ENCODE measurements at places on chromosomes 7 and 10.

- DNase-seq, result no peak
Measured at GRCh38 chr7:108294595-108294994, 161.6 kb downstream of the NRCAM start.

- no peak for DNase-seq
Measured at GRCh38 chr7:20954711-20955619, 168.3 kb upstream of the SP8 start.

GRCh38 chr7:68420342-68421192, 1177.7 kb upstream of the AUTS2 start:
- no peak for DNase-seq

GRCh38 chr10:71623098-71623985, 96.2 kb downstream of the C10orf105 start:
- DNase-seq, result peak; percentile 24

GRCh38 chr10:26334932-26335573, 103.1 kb upstream of the APBB1IP start:
- peak; percentile 3 for DNase-seq

DNA sequence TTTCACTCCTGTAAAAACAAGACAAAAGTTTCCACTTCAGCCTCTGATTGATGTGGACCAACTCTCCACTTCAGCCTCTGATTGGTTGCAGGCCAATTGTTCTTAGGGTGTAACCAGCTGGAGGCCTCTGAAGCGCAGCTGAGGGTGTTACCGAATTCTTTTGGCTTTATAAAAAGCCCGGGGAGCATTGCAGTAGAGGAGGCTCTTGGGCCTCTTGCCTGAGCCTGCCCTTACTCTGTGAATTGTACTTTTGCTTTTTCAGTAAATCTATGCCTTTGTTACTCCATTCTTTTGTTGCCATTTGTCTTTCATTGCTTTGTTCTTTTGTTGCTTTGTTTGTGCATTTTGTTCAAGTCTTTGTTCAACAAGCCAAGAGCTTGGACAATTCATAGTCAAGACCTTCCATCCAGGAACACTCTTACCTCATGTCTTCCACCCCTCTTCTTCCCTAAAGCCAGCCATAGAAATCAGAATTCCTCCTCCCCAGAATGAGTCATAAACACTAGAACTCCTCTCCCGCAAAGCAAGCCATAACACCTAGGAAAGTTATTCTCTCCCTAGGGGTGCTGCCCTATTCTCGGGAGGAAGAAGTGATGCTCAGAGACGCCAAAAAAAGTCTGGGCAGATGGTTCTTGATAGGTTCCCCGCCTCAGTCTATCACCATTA, 53.5 kb upstream of the ARMC3 start:
- DNase-seq, result no peak

GRCh38 chr7:100682991-100683658, 9.6 kb downstream of the GNB2 start:
- DNase-seq, result no peak

GRCh38 chr7:158590181-158590530, 2.5 kb upstream of the PTPRN2 start:
- DNase-seq, result no peak

- DNase-seq, result no peak
Measured at GRCh38 chr7:80105701-80106408, 28.8 kb upstream of the GNAI1 start.

GRCh38 chr10:126905776-126906703, 812 bp downstream of the DOCK1 start:
- DNase-seq, result peak; percentile 74

- DNase-seq, result no peak
Measured at GRCh38 chr10:56258378-56258777, 102.7 kb downstream of the ZWINT start.

- peak; percentile 37 for DNase-seq
Measured at GRCh38 chr7:80078159-80078731, 56.4 kb upstream of the GNAI1 start.

- peak; percentile 61 for DNase-seq
Measured at GRCh38 chr10:49161411-49161997, 26.7 kb downstream of the TMEM273 start.

DNA sequence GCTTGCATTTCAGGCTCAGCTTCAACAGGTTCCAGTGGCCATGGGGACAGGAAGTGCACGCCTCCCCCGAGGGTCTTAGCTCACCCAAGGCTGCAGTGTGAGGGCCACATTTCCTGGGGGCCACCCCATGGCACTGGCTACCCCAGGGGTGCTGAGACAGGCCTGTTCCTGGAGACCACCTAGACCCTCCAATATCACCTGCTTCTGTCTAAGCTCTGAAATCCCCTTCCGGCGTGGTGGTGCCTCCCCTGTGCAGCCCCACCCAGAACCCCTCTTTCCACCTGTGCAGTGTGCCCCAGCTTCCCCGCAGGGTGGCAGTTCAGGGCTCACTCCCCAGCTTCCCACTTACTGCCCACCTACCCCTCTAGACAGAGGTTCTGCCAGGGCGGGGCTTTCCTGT, 83.1 kb downstream of the ADARB2 start:
- no peak for DNase-seq

- no peak for DNase-seq
Measured at GRCh38 chr10:66983475-66983818, 57.6 kb downstream of the LRRTM3 start.

DNA sequence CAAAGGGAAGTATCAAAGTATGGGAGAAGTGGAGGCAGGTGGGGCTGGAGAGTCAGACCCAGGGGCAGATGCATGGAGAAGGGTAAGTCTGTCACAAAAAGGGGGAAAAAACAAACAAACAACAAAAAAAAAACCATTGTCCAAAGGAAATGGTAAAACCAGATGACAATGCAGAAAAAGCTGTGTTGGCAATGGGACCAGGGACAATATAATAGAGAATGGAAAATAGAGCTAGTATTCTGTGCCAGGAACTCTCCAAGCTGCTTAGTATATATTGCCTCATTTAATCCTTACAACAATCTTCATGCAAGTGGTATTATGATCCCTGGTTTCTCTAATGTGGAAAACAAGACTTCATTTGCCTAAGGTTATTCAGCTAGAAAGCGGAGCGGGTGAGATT, 13.1 kb upstream of the KDM7A start:
- DNase-seq, result no peak

DNA sequence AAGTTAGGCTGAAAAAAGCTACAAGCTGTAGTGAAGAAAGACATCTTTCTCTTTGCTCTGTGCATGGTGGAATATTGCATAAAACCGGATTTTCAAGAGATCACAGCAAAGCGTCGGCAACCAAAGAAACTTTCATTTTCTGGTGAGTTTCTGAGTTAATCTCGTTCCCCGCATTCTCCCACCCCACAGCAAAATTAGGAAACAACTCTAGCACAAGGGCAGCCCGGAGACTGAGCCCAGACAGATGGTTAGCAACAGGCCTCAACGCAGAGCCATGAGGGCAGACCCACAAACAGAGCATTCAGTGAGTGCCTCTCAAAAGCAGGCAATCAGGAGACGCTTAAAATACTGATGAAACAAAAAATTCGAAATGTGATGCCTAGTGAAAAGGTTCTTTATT, 396.1 kb upstream of the KLF6 start:
- DNase-seq, result no peak

DNA sequence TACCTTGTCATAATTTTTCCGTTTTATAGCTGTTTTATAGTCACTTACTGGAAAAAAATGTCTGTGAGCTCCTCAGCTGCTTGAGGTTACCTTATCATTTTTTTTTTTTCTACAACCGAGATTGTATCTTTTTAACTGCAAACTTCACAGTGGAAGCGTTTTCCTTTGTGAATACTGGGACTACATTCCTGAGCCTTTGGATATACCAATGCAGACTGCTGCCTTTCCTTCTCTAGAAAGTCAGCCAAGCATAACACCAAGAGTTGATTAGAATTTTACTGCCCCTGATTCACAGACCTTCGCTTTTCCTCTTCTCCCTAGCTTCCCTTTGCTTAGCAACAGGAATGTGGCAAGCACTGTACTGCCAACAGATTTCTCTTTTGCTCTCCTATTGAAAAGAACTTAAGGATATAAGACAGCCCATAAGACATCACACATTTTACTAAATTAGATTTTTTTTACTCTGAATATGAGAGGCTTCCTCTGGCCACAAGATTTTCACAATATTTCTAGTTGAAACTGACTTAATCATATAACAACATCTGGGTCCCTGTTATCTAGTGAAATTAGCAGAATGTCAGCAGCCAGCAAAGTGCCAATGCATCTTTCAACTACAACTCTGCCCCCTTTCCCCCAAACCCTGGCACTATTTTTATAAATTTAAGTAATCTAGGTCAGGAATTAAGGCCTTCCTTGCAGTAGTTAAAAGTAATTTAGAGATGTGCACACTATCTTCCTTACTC, 170.6 kb downstream of the PRKG1 start:
- DNase-seq, result peak; percentile 56

DNA sequence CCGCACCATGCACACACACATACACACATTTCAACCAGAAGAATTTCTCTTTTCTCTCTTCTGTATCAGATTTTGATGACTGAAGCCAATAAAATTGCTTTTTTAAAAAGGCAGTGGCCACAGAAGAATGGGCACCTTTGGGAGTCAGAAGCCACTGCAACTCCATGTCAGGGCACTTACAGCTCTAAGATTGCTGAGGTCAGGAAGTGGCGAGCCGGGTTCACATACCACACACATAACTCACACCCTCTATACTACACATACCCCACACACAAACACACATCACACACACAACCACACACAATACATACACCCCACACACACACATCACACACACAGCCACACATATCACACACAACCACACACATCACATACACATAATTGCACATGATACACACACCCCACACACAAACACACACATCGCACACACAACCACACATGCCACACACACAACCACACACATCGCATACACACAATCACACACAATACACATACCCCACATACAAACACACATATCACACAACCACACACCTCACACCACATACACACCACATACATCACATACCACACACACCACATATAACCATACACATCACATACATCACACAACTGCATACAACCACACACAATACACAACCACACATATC, 31.2 kb downstream of the GPRIN2 start:
- DNase-seq, result peak; percentile 90

DNA sequence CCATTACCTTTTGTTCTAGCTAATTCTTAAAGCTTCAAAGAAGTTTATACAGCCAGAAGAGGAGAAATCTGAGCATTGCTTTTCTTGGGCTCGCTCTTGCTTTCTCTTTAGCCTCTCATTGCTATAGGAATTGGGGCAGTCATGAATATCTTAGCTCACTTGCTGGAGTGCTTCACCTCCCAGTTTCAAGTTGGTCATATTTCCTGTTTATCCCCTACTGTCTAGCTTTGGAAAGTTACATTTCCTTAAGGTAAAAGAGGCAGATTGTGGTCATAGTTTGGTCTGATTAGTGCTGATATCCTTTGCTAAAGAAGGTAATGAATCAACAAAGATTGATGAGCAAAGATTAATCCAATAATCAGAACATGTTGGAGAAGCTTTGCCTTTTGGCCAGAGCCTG, 77.7 kb upstream of the GLI3 start:
- peak; percentile 14 for DNase-seq

GRCh38 chr10:132118366-132118765, 52.6 kb downstream of the JAKMIP3 start:
- no peak for DNase-seq

- DNase-seq, result no peak
Measured at GRCh38 chr10:28709001-28709710, 31.8 kb downstream of the BAMBI start.

- no peak for DNase-seq
Measured at GRCh38 chr7:22765609-22766008, 38.6 kb downstream of the IL6 start.

DNA sequence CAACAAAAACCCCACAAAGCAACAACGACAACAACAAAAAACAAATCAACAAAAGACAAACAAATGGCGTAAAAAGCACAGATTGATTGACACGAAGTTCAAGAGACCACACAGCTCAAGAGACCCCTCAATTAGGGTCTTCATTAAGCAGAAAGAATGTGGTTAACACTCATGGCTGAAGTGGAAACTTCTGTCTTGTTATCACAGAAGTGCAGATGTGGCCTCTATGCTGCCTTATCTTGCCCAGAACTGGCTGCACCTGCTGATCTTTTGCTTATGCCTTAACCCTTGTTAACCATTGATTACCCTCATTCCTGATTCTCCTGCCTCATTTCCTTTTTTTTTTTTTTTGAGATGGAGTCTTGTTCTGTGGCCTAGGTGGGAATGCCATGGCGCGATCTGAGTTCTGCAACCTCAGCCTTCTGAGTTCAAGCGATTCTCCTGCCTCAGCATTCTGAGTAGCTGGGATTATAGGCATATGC, 3.5 kb upstream of the DAGLB start:
- DNase-seq, result no peak

- no peak for DNase-seq
Measured at GRCh38 chr7:38878694-38879457, 30.1 kb downstream of the VPS41 start.

GRCh38 chr7:97450516-97450915, 281.4 kb upstream of the TAC1 start:
- no peak for DNase-seq

GRCh38 chr10:72319416-72320254, 35.1 kb downstream of the DNAJB12 start:
- DNase-seq, result peak; percentile 99

- no peak for DNase-seq
Measured at GRCh38 chr10:99799613-99800012, 17.2 kb downstream of the ABCC2 start.

GRCh38 chr10:3776796-3777571, 8.0 kb downstream of the KLF6 start:
- peak; percentile 81 for DNase-seq

DNA sequence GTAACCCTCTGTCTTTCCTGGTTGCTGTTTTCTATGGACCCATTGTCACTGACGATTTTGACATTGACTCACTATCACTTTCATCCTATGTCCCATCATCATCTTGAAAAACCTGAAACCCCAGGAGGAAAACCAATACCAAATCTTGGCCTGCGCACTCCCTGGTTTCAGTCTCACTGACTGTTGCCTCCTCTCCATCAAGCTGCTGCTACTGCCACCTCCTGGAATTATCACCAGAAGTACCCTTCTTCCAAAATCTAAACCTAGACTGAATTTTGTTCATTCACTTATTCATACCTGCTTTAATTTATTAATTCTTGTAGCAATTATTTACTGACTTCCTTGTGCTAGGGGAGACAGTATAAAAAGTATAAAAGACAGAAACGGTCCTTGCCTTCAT, 44.5 kb upstream of the ACBD5 start:
- DNase-seq, result peak; percentile 2

GRCh38 chr10:71004176-71005075, 116.1 kb upstream of the PCBD1 start:
- DNase-seq, result no peak

Measured in foreskin fibroblast (primary cell).